Colonic mucosa (tissue), 4 donors: ENCODE measurements at places on chromosomes 6 and 20. TPM values are rescaled to one million over a fixed set of nuclear protein-coding genes. Genes with fewer than 3 reads are reported as not detected.

The OXT gene
- not detected for total RNA-seq

The SEL1L2 gene
- not detected for total RNA-seq

The BCAS4 gene
- 1.1 TPM for total RNA-seq

The PHIP gene
- 20.5 TPM for total RNA-seq

The RSPO3 gene
- 4.4 TPM for total RNA-seq

The PPP1R14C gene
- 23.7 TPM for total RNA-seq

The TP53RK gene
- 9.2 TPM for total RNA-seq

The PGC gene
- total RNA-seq: not detected

The SYNDIG1 gene
- total RNA-seq: 0.10 TPM

The MCHR2 gene
- not detected for total RNA-seq

The OR12D2 gene
- total RNA-seq: not detected

The TGM2 gene
- 14.5 TPM for total RNA-seq

The PRL gene
- not detected for total RNA-seq

The CAPN11 gene
- total RNA-seq: 2.0 TPM

The SMLR1 gene
- total RNA-seq: not detected

The TMC2 gene
- total RNA-seq: not detected

The ADGRF4 gene
- total RNA-seq: 1.9 TPM

The CLDN20 gene
- not detected for total RNA-seq

The LY6G6C gene
- total RNA-seq: 2.3 TPM

The BMP2 gene
- 25.3 TPM for total RNA-seq

The OPRL1 gene
- total RNA-seq: 0.25 TPM

The CLPSL2 gene
- total RNA-seq: not detected

The PI16 gene
- total RNA-seq: 2.6 TPM

The E2F3 gene
- 10.0 TPM for total RNA-seq

The C4A gene
- total RNA-seq: 23.4 TPM

The KCNS1 gene
- not detected for total RNA-seq

The VWA7 gene
- 10.1 TPM for total RNA-seq

The GLYATL3 gene
- not detected for total RNA-seq

The SPATS1 gene
- total RNA-seq: not detected

The COL20A1 gene
- not detected for total RNA-seq

The AURKA gene
- 62.4 TPM for total RNA-seq

The CDH26 gene
- total RNA-seq: 0.27 TPM

The HLA-DOB gene
- 0.69 TPM for total RNA-seq

The SLC17A3 gene
- not detected for total RNA-seq

The NFYA gene
- total RNA-seq: 24.5 TPM

The ECT2L gene
- not detected for total RNA-seq

The SLC22A16 gene
- total RNA-seq: 1.1 TPM

The MUC22 gene
- total RNA-seq: not detected

The TPD52L2 gene
- 66.1 TPM for total RNA-seq

The TTLL9 gene
- total RNA-seq: not detected

The CALHM5 gene
- total RNA-seq: 0.37 TPM

The BTN3A1 gene
- total RNA-seq: 24.1 TPM

The TAF8 gene
- total RNA-seq: 21.2 TPM

The SYTL3 gene
- total RNA-seq: 1.1 TPM

The HFE gene
- total RNA-seq: 11.1 TPM

The SIRPB1 gene
- 1.0 TPM for total RNA-seq

The CDSN gene
- total RNA-seq: not detected

The CLPSL1 gene
- not detected for total RNA-seq

The SLC16A10 gene
- total RNA-seq: 7.3 TPM
